ENCODE measurements at places on chromosomes 13 and 19.

- DNase-seq = no peak
Measured at GRCh38 chr13:57624565-57625435, 6.7 kb upstream of the PCDH17 start.

- no peak for DNase-seq
Measured at GRCh38 chr19:17331045-17331558, 3.6 kb downstream of the ANO8 start.

GRCh38 chr13:96199315-96199714 is 109.4 kb downstream of the HS6ST3 start:
- no peak for DNase-seq

- DNase-seq = peak; percentile 2
Measured at GRCh38 chr13:111114362-111115060, 599 bp upstream of the ARHGEF7 start.

- no peak for DNase-seq
Measured at GRCh38 chr13:21435231-21435630, 23.9 kb downstream of the ZDHHC20 start.

GRCh38 chr13:85241060-85241459 is 558.2 kb downstream of the SLITRK6 start:
- no peak for DNase-seq

DNA sequence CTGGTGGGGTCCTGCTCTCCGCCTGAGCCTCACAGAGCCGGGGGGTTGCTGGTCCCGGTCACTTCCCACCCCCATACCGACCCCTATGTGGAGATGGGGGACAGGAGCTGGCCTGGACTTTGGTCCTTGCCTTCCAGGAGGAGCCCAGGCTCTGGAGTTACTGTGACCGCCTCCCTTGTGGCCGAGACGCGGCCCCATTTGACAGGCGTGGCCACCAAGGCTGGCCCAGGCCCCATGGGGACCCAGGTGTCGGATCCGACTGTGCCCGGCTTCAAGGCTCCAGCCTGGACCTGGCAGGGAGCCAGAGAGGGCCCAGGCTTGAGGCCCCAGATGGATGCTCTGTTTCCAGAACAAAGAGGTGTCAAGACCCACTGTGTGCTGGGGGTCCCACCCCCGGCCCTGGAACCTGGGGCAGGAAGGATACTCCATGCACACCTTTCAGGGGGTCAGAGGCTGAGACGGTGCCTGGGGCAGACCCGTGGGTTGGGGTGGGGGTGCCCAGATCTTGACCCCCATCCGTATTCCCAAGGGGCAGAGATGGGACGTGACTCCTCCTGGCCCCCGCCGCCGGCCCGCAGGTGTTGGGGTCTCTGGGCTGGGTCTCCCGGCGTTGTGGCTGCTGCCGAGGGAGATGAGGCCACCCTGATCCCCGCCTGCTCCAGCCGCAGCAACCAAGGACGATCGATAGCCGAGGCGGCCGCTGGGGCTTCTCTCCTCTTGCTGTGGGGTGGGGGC is 47.8 kb upstream of the TCF3 start:
- no peak for DNase-seq

GRCh38 chr19:45473682-45474605 is 6.1 kb downstream of the FOSB start:
- no peak for DNase-seq

DNA sequence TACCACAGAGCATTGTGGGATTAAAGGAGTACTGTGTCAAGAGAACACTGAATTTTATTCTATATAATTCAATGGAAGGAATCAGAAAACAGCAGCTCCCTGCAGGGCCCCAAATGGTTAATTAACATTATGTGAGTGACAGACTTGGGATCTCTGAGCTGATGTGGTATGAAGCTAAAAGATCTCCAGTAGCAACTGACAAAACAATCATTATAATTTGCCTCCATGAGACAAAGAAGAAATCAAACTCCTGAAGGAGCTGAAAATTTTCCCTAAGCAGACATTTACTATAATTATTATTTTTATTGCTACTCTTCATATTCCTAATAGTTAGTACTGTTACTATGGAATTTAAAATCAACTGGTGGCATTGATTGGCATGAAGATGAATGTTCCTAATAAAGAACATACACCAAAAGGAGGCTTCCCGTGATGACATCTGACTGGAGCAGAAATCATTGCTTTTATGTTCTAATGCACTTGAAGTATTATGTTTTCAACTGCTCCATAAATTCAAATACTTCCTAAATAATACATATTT is 28.8 kb upstream of the RFC3 start:
- no peak for DNase-seq

GRCh38 chr19:7865262-7865911 is 8.8 kb downstream of the PRR36 start:
- DNase-seq = no peak

GRCh38 chr13:87827479-87827878 is 156.3 kb downstream of the SLITRK5 start:
- DNase-seq = no peak

DNA sequence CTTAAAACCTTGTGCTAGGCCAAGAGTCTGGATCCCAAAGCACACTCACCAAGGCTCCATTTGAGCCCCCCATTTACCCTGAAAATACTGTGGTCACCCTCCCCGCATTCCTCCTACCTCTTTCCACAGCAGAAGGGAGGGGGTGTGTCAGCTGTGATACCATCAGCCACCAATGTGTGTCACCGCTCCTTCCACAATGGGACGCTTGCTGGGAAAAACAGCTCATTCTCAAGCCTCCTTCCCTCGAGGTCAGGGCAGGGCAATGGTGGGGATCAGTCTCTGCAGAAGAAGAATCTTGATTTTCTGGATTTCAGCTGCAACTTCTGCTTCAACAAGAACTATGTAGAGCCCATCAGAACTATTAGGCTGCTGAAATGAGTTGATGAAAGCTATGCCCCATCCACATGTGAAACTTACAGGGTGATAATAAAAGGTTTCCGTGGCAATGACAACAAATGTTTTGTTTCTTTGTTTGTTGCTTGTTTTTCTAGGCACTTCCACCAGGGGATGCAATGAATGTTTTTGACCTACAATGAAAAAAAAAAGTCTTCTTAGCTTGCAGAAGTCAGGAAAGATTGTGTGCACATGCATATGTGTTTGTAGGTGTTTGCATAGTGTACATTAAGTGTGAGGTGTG is 26.4 kb upstream of the ZNF507 start:
- DNase-seq = no peak

GRCh38 chr13:30584051-30584731 is 33.5 kb upstream of the USPL1 start:
- DNase-seq = no peak

DNA sequence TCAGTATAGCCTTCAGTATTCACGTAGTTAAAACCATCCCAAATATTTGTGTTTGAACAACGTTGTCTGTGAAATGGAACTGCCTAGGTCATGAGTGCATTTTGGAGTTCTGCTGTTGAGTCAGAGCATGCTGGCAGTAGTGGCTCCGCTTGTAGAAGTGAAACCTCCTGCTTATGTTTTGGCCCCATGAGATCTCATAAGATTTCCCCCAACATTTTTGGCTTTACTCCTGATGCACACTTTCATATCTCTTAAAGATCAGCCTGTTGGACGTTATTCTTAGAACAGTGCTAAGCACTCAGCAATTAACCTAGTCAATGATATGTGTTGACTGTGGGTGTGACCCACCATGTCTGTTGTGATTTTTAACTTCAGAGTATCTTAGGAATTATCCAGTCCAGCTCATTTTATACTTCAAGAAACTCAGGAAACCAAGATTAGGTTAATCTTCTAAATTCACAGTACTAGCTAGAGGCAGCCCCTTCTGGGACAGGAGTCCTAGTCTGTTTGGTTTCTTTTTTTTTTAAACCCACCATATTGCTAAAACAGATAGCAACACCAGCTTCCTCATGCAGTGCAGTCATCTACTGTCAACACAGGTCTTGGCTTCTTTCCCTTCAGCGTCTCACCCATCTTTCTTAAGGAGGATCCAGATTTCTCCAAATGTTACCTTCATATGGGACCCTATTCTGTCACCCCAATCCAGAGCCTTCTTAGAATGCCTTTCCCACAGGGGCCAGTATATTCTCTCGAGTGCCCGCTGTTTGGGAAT is 26.2 kb downstream of the RAP2A start:
- DNase-seq = no peak
